ENCODE measurements at places on chromosomes 4 and X.

DNA sequence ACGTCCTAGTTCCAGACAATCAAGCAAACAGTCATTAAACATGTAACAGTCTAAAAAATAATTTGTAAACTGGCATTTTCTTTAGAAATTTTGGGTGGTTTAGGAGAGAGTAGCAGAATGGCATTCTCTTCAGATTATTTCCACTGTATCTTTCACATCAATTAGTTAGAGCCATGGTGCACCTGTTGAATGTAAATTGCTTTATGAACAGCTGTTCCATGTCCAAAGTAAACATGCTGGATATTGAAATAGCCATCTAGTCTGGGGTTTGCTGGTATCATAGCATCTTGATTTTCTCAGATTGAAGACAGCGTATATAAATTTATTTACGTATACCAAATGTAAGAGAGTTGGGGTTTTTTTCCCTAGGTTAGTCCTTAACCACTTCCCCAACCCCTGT is 143.6 kb downstream of the RCHY1 start:
- no peak for DNase-seq

- no peak for DNase-seq
These were observed 463.0 kb upstream of the CPEB2 start for GRCh38 chr4:14539246-14539645.

GRCh38 chr4:40264995-40265909 is 68.4 kb downstream of the RHOH start:
- DNase-seq: peak; percentile 37

GRCh38 chr4:8143392-8144140 is 15.0 kb downstream of the ABLIM2 start:
- no peak for DNase-seq

GRCh38 chrX:154797006-154797405 is 8.3 kb downstream of the MPP1 start:
- DNase-seq: no peak

- no peak for DNase-seq
These were observed 90.6 kb downstream of the ZNF518B start for GRCh38 chr4:10366628-10367027.

DNA sequence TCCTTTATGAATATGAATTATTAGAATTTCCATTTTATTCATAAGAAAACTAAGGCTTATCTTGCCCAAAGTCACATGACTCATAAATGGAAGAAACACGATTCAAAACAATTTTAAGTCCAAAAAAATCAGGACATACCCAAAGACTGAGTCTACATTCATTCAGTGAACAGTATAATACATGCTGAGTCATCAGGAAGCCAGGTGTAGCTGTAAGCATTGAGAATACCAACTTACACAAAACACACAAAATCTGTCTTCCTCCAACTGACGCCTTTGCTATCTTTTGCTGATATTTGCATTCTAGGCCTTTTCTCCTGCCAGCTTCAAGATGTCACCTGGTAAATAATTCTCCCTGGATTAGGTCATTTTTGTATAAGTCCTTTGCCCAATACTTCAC is 520.1 kb upstream of the GALNT7 start:
- no peak for DNase-seq

DNA sequence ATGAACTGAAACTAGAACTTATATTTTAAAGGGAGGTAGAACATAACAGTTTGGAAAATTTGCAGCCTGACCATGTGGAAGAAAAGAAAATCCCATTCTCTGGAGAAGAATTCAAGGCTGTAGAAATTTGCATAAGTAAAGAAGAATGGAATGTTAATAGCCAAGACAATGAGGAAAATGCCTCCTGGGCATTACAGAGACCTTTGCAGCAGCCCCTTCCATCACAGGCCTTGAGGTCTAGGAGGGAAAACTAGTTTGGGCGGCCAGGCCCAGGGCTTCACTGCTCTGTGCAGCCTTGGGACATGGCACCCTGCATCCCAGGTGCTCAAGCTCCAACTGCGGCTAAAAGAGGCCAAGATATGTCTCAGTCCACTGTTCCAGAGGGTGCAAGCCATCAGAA is 1506.8 kb downstream of the PCDH18 start:
- DNase-seq: no peak

DNA sequence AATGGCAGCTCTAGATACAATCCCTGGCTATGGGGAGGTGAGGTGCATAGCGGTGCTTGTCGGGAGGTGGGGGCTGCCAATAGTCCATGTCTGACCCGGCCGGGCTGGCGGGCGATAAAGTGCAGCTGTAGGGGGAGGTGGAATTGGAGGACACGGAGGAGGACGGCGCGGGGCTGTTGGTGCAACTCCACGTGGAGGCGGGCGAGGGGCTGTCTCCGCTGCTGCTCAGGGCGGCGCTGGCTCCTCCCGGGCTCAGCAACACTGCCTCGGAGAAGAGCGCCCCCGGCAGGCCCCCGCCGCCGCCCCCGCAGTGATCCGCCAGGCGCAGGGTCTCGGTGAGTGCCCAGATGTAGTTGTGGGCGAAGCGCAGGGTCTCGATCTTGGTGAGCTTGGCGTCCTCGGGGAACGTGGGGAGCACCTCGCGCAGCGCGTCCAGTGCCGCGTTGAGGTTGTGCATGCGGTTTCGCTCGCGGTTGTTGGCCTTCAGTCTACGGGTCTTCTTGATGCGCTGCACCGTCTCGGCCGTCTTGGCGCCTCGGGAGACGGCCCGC is 1.3 kb downstream of the NEUROG2 start:
- no peak for DNase-seq

DNA sequence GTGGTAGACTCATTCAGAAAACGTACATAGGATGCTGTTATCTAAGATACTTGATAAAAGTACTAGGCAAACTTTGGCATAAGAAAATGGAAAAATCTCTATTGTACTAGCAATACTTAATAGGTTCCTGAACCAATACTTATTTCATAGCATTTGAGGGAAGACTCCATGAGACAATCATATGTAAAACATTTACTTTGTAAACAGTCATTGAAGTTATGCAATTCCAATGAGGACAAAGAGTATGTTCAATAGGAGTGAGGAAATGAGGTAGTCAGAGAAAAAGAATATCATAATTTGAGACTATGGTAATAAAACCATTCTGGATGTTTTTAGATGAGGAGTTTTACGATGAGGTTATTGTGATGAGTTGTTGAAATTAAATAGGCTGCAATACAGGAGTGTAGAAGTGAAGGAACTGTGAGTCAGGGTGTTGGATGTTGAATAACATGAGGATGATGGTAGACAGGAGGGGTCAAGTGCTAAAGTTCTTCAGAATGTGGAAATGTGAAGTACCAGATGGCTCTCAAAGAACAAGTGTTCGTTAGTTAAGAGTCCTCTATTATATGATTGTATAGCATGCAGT is 397.9 kb downstream of the PPP3CA start:
- DNase-seq: no peak

DNA sequence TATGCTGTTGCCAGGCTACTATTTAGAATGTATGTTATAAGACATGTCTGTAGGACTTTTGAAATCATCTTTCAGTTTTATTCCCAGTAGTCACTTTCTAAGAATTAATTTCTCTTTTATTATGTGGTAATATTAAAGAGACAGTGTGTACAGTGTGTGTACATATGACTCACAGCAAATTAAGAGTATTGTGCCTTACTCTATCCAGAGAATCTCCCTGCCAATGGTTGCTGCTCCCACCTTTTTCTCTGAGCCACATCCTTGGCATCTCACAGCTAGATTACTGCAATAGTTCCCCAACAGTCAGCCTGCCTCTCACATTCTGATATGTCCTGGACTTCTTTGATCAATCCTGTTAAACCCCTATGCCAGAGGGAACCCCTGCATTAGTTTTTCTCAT is 114.5 kb downstream of the ANXA5 start:
- no peak for DNase-seq

- peak; percentile 79 for DNase-seq
These were observed 83.9 kb upstream of the SPANXB1 start for GRCh38 chrX:140918398-140919038.

DNA sequence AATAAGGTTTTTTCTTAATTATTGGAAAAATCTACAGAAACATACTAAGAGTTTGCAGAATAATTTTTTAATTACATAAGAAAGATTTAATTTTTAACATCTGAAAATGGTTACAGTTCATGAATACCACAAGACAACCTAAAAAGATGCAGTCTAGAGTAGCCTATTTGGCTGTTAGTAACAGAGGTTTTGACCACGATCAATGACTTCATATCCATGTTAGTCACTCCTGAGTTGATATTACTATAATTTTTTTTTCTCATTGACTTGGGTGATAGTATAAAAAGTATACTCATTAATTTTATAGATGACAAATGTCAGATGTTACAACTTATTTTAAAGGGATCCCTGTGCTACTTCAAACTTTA is 272.5 kb downstream of the DCTD start:
- no peak for DNase-seq

DNA sequence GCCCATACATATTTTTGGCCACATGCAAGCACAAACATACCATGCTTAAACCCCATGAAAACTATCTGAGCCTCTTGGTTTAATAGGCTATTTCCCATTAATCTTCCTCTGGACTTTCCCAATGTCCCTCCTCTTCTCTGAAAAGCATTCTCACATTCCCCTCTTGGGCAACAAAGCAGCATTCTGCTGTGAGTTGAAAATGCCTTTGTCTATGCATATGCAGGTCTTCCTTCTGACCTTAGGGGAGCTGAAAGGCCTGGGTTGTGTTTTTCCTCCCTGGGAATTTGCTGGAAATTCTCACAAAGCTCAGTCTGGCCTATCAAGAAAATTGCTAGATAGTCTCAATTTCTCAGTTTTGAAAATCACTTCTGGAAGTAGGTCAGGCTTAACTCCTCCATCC is 4.2 kb downstream of the VSIG4 start:
- no peak for DNase-seq

GRCh38 chrX:127708155-127708554 is 344.0 kb downstream of the ACTRT1 start:
- no peak for DNase-seq

All from B cell (primary cell).